ENCODE measurements at places on chromosomes 3 and 15.

GRCh38 chr15:57649138-57649537 lies 57.4 kb upstream of the POLR2M start:
- no peak for DNase-seq

DNA sequence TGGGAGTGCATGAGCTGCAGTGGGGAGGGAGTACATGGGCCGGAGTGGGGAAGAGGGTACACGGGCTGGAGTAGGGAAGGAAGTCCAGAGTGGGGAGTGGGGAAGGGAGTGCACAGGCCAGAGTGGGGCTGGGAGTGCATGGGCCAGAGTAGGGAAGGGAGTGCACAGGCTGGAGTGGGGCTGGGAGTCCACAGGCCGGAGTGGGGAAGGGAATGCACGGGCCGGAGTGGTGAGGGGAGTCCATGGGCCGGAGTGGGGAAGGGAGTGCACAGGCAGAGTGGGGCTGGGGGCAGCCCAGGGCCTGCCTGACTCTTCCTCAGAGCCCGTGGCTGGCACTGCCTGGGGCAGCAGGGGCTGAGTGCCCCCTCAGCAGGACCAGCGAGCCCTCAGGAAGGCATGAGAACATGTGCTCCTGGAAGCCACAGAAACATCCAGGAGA lies 40.7 kb downstream of the KLF15 start:
- no peak for DNase-seq

GRCh38 chr15:71239592-71240364 lies 124.5 kb downstream of the THSD4 start:
- no peak for DNase-seq

GRCh38 chr3:37144806-37145205 lies 29.6 kb downstream of the LRRFIP2 start:
- no peak for DNase-seq

GRCh38 chr15:22880068-22880980 lies 41.9 kb downstream of the NIPA2 start:
- DNase-seq: no peak
